Esophagus squamous epithelium (tissue), 5 donors: ENCODE measurements at places on chromosomes 5 and 9.

DNA sequence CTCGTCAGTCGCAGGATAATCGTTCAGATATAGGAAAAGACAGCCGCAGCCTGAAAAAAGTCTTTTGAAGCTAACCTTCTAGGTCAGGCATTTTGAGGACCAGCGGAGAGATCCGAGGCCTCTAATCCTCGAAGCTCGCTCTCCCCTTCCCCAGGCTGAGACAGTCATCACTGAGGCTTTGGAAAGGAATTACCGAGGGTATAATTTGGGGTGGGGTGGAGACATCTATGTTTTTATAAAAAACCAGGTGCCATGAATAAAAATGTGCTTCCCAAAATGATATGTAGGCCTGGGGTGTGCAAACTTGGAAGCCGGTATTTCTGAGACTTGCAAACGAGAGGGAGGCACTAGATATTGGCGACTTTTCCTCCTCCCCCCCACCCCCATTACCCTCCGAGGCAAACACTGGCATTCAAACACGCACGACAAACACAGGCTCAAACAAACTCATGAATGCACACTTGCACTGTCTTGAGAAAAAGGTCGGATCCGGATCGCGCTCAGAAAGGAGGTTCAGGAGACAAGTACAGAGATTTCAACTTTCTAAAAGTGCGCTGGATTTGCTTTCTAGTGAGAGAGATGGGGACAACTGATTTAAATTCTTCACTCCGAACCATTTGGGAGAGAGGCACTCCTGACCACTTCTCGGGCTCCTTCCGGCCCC, 935 bp upstream of the MSX2 start:
- peak overlapping the region; percentile 53 for H3K4me3 ChIP-seq
- peaks cover 12% of the 10 kb centered on the region for H3K4me1 ChIP-seq
- DNase-seq: no peak

GRCh38 chr5:179065703-179066102, 5.5 kb downstream of the ZNF354C start:
- no peaks in the 10 kb centered on the region for H3K27me3 ChIP-seq
- H3K4me1 ChIP-seq: peaks cover 9% of the 10 kb centered on the region
- H3K4me3 ChIP-seq: no peak overlapping the region
- H3K27ac ChIP-seq: no peak overlapping the region

GRCh38 chr5:55851675-55851979, 470 bp downstream of the IL31RA start:
- peaks cover 3% of the 10 kb centered on the region for H3K4me1 ChIP-seq
- no peak for DNase-seq
- no peak overlapping the region for H3K27ac ChIP-seq
- H3K36me3 ChIP-seq: no peaks in the 10 kb centered on the region

GRCh38 chr5:94815313-94816039, 197.0 kb downstream of the SLF1 start:
- no peaks in the 10 kb centered on the region for H3K36me3 ChIP-seq
- H3K27ac ChIP-seq: no peak overlapping the region
- H3K4me3 ChIP-seq: no peak overlapping the region
- H3K27me3 ChIP-seq: no peaks in the 10 kb centered on the region
- H3K4me1 ChIP-seq: no peaks in the 10 kb centered on the region

GRCh38 chr9:108784998-108785397, 70.8 kb downstream of the ACTL7B start:
- no peak for DNase-seq
- no peak overlapping the region for H3K4me3 ChIP-seq
- H3K36me3 ChIP-seq: no peaks in the 10 kb centered on the region
- no peaks in the 10 kb centered on the region for H3K4me1 ChIP-seq
- no peaks in the 10 kb centered on the region for H3K27me3 ChIP-seq
- H3K27ac ChIP-seq: no peak overlapping the region

DNA sequence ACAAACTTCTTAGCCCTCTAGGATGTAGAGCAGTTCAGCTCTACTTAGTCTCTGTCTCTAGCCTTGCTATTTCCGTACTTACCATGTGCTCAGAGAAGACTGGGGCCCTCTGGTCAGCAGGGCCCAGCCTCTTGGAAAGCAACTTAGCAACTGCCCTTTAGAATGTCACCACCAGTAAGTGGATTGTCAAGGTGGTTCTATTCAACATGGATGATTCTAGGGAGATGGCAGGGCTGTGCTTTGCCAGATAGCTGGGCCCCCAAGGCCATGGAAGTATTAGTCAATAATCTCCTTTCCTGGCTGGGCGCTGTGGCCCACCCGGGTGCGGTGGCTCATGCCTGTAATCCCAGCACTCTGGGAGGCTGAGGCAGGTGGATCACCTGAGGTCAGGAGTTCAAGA, 177.6 kb upstream of the MVB12B start:
- DNase-seq: no peak
- H3K4me3 ChIP-seq: no peak overlapping the region
- H3K27ac ChIP-seq: no peak overlapping the region
- peaks cover 4% of the 10 kb centered on the region for H3K4me1 ChIP-seq
- no peaks in the 10 kb centered on the region for H3K36me3 ChIP-seq

DNA sequence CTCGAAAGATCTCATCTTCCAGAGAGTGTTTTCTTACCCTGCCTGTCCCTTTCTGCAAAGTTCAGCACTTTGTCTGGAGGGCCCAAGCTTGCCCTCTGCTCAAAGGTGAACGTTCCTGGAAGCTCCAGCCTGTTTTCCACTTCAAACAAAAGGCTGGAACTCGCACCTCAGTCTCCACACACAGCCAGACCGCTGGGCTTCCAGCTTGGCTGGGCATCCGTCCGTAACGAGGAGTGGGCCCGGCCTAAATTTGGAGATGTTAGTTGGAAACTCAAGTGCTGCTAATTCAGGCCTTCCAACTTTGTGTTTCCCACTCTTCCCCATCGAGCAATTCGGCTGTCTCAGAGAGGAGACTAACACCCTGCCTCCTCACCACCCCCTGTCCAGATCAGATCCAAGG, 35.1 kb downstream of the FGF18 start:
- no peak for DNase-seq
- no peak overlapping the region for H3K4me3 ChIP-seq
- H3K4me1 ChIP-seq: peaks cover 19% of the 10 kb centered on the region
- no peak overlapping the region for H3K27ac ChIP-seq

DNA sequence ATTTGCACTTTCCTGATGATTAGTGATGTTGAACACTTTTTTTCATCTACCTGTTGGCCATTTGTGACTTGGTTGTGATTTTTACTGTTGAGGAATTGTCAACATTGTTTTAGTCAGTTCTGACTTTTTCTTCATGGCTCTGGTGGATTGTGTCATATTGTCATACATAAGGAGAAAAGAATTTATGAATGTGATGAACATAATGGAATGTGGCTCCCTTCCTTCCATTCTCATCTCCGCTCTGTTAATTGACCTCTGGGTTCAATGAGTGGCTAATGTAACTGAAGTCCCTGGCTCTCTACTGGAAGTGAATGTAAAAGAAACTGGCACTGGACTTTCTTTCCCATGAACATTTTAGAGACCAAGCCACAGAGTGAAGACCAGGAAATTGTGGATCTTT, 49.2 kb downstream of the KIAA1958 start:
- H3K27me3 ChIP-seq: no peaks in the 10 kb centered on the region
- no peak overlapping the region for H3K27ac ChIP-seq
- DNase-seq: no peak
- peaks cover 11% of the 10 kb centered on the region for H3K4me1 ChIP-seq
- H3K4me3 ChIP-seq: no peak overlapping the region

DNA sequence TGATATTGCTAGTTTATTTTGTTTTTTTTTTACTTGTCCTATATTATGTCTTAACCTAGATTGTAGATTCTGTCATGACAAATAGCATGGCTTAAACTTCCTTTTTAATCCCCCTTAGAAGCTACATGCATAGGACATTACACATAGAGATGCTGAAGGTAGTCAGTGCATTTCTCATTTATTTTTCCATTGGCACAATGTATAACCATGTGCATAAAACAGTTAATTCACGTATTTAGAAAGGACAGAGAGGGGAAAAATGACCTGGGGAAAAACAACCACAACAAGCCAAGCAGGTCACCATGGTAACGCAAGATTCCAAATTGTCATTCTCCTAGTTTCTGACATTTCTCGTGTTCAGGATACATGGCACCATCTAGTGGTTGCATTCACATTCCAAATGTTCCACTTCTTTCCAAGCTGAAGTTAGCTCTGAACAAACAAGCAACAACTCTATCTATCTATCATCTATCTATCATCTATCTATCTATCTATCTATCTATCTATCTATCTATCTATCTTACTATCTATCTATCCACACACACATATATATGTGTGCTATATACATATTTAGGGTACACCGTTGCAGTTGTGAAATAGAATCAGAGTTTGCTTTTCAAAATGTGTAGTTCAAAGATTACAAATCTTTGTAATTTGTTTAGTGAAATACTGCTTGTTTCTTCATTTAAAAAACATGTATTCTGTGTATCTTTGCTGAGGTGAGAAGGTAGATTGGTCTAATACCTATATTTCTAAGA, 487.2 kb upstream of the ST8SIA4 start:
- no peak overlapping the region for H3K4me3 ChIP-seq
- no peaks in the 10 kb centered on the region for H3K36me3 ChIP-seq
- no peak overlapping the region for H3K27ac ChIP-seq
- H3K4me1 ChIP-seq: no peaks in the 10 kb centered on the region

GRCh38 chr5:14171621-14172020, 28.5 kb downstream of the TRIO start:
- peaks cover 78% of the 10 kb centered on the region for H3K4me1 ChIP-seq
- no peak overlapping the region for H3K27ac ChIP-seq
- DNase-seq: no peak
- H3K4me3 ChIP-seq: no peak overlapping the region

- H3K27me3 ChIP-seq: no peaks in the 10 kb centered on the region
- peak; percentile 23 for DNase-seq
- H3K4me3 ChIP-seq: no peak overlapping the region
- H3K36me3 ChIP-seq: no peaks in the 10 kb centered on the region
- H3K4me1 ChIP-seq: peaks cover 52% of the 10 kb centered on the region
These were observed 60.8 kb downstream of the SEMA4D start for GRCh38 chr9:89436963-89437625.

- no peak overlapping the region for H3K4me3 ChIP-seq
- no peaks in the 10 kb centered on the region for H3K27me3 ChIP-seq
- H3K36me3 ChIP-seq: no peaks in the 10 kb centered on the region
- H3K27ac ChIP-seq: no peak overlapping the region
- peaks cover 6% of the 10 kb centered on the region for H3K4me1 ChIP-seq
These were observed 5.1 kb upstream of the RPS14 start for GRCh38 chr5:150454492-150455229.

DNA sequence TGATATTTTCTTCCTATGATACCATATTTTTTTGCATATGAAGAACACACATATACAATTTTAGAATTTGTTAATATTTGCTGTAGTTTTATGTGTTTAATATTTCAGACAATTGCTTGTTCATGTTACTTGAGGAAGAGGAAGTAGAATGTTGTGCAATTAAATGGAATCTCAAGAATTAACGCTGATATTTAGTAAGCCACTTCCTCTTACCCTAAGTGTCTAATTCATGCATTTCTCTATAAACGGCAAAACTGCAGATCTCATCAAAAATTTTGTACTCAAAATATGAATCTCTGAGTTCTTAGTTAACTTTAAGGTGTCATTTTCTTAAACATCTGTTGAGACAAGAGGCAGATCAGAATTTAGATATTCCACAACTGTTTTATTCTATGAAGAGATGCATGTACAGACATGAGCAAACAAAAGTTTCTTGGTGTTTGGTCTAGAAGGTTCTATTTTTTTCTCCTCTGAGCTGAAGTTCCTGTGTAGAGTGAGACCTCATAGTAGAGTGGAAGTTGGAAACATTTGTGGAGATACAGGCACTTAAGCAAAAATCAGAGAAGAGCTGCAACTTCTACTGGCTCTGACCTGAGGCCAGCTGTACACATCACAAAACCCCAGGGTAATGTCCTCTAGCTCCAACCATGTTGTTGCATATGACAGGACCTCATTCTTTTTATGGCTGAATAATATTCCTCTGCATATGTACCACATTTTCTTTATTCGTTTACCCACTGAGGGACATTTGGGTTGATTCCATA, 16.6 kb upstream of the TGFBI start:
- H3K4me1 ChIP-seq: no peaks in the 10 kb centered on the region
- H3K27ac ChIP-seq: peak overlapping the region; percentile 12
- DNase-seq: no peak
- no peak overlapping the region for H3K4me3 ChIP-seq
